ENCODE measurements at places on chromosomes 3 and 15. TPM values are rescaled to one million over a fixed set of nuclear protein-coding genes. Genes with fewer than 3 reads are reported as not detected.

Gene NBEAL2
- 116 TPM for total RNA-seq

Gene KLF15
- 44.6 TPM for total RNA-seq

GRCh38 chr3:106533093-106533787 lies 664.4 kb upstream of the CBLB start:
- DNase-seq, result no peak

- no peak for DNase-seq
Observed at GRCh38 chr3:152375546-152375945, 106.8 kb downstream of the MBNL1 start.

DNA sequence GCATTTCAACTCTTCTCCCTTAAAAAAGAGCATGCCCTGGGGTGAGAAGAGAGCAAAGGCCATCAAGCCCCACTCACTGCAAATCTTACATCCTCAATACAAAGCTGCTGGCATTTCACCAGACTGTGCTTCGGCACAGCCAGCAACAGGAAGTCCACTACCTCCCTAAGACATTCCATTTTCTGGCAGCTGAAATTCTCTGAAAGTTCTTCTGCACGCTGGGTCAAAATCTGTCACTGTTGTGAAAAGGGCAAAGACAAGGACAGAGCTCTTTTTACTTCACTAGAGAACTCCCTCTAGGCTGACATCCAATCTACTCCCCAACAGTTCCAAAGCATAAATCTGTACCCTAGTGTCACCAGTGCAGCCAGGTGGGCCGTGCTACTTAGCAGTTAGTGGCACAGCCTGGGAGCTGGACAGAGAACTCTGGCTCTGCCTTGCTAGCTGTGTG lies 6.3 kb downstream of the MTMR10 start:
- no peak for DNase-seq

GRCh38 chr15:100671858-100672543 lies 69.6 kb downstream of the ASB7 start:
- DNase-seq, result no peak

Gene LEO1
- total RNA-seq, result 13.2 TPM

- no peak for DNase-seq
Observed at GRCh38 chr3:186432189-186432588, 70.2 kb upstream of the DGKG start.

Gene SH2D7
- not detected for total RNA-seq

- no peak for DNase-seq
Observed at GRCh38 chr3:28286595-28286994, 45.2 kb downstream of the CMC1 start.

DNA sequence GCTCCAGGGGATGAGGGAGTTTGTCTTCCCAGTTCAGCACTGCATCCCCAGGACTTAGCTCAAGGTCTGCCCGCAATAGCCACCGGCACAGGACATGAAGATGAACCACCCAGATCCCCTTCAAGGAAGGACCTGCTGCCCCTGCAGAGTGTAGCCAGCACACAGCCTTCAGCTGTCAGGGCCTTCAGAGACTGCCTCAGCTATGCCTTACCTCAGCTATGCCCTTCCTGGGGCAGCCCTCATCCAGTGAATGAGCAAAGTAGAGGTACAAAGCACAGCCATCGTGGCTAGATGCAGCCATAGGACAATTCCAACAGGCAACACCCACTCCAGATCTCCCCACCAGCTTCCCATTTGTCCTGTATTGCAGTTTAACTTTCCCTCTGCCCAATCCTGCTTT lies 291.2 kb upstream of the STT3B start:
- no peak for DNase-seq

DNA sequence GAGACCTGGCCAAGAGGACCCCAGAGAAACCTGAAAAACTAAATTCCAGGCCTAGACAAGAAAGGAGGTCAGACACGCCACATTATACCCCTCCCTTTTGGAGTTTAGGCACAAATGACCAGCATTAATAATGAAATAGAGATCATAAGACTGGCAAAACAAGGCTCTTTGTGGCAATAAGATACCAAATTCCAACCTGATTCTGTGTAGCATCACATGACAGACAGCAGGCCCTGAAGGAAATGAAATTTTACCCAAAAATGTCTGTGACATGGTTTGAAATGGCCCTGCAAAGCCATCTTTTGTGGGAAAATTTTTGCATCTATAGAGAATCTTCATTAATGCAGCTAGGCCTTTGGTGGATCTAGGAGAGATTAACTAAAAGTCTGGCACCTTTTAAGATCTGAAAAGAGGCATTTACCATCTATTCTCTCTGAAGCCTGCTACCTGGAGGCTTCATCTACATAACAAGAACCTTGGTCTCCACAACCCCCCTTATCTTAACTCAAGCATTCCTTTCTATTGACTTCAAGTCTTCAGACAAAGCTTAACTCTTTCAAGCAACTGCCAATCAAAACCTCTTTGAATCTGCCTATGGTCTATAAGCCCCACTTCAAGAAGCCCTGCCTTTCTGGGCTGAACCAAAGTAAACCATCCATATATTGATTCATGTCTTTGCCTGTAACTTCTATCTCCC lies 8.0 kb downstream of the FAM174B start:
- no peak for DNase-seq

DNA sequence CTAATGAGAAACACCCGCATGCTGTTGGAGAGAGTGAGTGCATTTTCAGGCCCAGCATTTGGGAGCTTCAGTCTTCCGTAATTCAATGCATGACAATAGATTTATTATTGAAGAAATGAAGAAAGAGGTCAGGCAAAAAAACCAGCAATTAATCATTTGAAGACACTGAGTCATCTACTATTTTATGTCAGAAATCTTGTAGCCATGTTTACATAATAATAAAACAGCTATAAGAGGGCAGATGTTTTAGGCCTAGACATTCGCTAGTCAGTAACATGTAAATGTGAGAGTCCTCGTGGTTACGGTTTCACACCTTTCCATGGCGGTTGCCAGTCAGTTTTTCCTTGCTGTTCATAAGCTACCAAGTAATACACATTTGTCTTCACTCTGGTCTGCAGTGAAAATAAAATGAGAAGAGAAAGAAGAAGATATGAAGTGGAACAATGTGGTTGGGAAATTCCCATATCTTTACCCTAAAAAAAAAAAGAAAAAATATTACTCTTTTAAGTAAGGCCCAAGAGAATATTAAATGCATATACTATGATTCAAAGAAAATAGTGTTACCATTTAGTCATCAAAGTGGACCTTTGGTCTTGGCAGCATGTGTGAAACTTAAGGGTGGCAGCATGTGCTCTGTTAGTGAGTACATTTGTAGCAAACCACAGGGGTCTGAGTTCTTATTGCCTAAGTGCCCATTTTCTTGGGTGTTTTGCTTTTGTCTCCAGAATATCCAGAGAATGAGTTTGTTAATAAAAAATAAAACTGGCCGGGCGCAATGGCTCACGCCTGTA lies 140.5 kb upstream of the TBL1XR1 start:
- DNase-seq, result no peak

Measured in upper lobe of right lung (tissue), 1 donor.